Upper lobe of right lung (tissue), 1 donor: ENCODE measurements at places on chromosomes 7 and 10. TPM values are rescaled to one million over a fixed set of nuclear protein-coding genes. Genes with fewer than 3 reads are reported as not detected.

DNA sequence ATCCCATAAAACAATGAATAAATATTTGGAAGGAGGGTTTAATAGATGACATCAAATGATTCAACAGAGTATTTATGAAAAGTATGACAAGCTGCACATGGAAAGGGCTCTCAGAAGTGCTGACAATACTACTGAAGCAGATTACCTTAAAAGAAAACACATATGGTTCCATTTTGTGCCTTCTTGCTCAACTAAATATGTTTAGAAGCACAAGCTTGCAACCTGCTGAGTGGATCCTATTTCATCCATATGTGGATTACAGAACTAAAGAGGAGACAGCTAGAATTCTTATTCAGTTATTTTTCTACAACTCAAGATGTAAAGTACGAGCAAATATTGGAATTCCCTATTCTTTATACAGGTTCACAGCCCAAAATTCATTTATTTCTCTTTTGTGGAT, 340.6 kb downstream of the TFEC start:
- no peak overlapping the region for H3K4me3 ChIP-seq
- no peaks in the 10 kb centered on the region for H3K27me3 ChIP-seq
- H3K36me3 ChIP-seq = no peaks in the 10 kb centered on the region
- no peak overlapping the region for H3K27ac ChIP-seq

OR6V1 gene
- not detected for total RNA-seq

DNA sequence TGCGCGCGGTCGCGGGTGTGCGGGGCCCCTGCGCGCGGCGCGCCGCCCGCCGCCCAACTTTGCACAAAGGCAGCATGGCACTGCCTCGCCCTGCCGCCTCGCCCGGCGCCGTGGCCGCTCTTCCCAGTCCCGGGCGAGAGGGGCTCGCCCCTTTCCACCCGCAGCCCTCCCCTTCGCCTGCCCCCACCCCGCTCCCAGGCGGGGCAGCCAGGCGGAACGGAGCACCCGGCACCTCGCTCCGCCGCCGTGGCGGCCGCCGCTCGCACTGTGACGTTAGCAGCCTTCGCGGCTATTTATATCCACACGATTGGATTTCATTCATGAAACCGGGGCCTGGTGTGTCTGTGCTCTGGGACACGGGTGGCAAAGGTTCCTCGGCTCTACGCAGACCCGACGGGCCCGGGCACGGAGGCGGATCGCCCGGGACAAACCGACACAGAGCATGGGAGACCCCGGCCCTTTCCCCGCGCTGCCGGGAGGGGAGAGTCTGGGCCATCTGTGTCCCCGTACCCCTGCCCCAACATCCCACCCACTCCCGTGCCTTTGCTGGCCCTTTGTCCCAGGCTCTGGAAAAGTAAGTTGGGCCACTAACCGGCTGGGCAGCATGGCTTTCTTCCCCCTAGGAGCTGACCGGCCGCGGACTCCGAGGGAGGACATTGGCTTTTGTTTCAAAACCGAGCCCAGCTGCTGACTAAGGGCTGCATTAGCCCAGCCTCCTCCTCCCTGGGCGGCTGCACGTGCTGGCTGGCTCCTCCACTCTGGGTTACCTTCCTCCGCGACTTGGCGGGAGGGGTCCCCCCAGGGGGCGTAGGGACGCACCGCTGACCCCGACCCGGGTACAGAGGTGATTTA, at the start of gene RHOBTB1:
Gene RHOBTB1 (minus strand): TSS at position 128 of the 852 bp plus-strand sequence. CDS start 32,643 bp downstream, outside the sequence.
- H3K36me3 ChIP-seq = no peaks in the 10 kb centered on the region
- peaks cover 6% of the 10 kb centered on the region for H3K4me1 ChIP-seq
- DNase-seq = peak; percentile 91
- peak within 1 kb of the TSS; percentile 97 for H3K27ac ChIP-seq
- peak within 1 kb of the TSS; percentile 84 for H3K4me3 ChIP-seq
- no peaks in the 10 kb centered on the region for H3K27me3 ChIP-seq

IFRD1 gene
- total RNA-seq = 49.9 TPM

HOXA5 gene
- total RNA-seq = 16.0 TPM

DNA sequence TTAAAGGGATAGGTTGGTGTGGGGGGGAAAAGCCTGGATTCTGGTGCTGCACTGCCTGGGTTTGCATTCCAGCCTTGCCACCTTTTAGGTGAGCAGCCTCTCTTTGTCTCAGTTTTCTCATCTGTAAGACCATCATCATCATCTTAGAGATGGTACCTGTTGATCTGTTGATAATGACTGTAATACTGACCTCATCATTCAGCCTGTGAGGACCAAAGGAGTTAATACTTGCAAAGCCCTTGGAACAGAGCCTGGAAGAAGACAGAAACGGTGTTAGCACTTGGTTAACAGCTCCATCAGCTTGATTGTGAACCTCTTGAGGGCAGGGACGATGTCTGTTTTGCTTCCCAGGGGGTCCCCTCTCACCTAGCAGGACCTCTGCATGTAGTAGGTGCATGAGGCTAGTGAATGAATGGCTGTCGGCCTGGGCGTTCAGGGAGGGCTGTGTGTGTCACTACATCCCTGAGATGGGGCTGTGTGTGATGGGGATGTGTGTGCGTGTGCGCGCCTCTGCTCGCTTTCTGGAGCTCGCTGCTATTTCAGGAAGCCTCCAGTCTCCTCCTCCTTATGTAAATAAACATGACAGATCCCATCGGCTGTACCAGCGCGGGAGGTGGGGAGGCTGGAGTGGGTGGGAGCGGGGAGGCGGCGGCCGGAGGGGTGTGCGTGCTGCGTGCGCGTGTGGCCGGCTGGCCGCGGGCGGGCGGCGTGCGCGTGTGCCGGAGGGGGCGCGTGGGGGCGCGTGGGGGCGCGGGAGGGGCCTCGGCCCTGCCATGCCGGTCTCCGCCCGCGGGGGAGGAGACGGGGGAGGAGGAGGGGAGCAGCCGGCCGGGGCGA, 61.2 kb downstream of the NEURL1 start:
- H3K36me3 ChIP-seq = no peaks in the 10 kb centered on the region
- peak overlapping the region; percentile 39 for H3K4me3 ChIP-seq
- H3K4me1 ChIP-seq = peaks cover 7% of the 10 kb centered on the region

GRCh38 chr7:139708541-139708940, 69.3 kb downstream of the HIPK2 start:
- H3K27ac ChIP-seq = no peak overlapping the region
- H3K36me3 ChIP-seq = peaks cover 13% of the 10 kb centered on the region
- H3K27me3 ChIP-seq = no peaks in the 10 kb centered on the region
- no peak for DNase-seq
- peaks cover 5% of the 10 kb centered on the region for H3K4me1 ChIP-seq

TRPV5 gene
- total RNA-seq = not detected

CRYGN gene
- total RNA-seq = not detected

DNA sequence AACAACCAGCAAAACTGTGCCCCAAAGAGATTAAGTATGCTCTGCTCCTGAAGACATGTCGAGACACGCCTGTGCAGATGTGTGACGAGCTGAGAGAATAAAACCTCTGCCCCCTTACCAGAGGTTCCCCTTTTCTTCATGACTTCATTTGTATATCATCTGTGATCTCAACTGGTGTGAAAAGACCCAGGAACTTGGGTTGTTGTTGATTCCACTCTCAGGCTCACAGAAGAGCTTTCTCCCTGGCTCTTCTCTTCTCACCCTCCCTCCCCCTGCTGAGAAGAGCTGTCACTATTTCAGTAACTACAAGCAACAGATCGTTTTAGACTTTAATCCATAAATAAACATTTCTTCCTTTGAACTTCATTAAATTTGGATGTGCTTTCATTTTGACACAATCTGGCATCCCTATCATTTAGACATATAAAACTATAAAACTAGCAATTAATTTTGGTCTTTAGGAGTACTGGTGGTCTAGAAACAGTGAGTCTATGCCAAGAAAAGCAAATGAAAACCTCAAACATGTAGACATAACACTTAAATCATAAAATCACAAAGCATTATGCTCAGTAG, 179.3 kb upstream of the FZD8 start:
- H3K27me3 ChIP-seq = no peaks in the 10 kb centered on the region
- no peak for DNase-seq
- no peaks in the 10 kb centered on the region for H3K36me3 ChIP-seq
- H3K4me1 ChIP-seq = peaks cover 4% of the 10 kb centered on the region

DNA sequence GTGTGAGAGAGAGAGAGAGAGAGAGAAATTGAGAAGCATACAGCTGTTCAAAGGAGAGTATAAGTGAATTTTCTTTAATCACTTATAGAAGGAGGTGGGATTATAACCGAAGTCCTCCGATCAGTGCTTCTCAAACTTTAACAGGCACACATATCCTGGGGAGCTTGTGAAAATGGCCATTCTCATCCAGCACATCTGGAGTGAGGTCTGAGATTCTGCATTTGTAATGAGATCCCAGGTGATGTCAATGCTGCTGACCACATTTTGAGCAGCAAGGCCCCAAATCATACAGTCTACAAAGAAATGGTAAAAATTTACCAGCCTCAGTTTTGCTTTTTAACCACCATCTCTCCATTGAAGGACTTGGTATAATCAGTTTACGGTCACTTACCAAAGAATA, 219.0 kb downstream of the PTEN start:
- H3K4me3 ChIP-seq = no peak overlapping the region
- H3K4me1 ChIP-seq = peaks cover 19% of the 10 kb centered on the region
- H3K36me3 ChIP-seq = no peaks in the 10 kb centered on the region
- no peaks in the 10 kb centered on the region for H3K27me3 ChIP-seq
- H3K27ac ChIP-seq = no peak overlapping the region
- DNase-seq = no peak

RPEL1 gene
- total RNA-seq = not detected
